ENCODE measurements at places on chromosomes 5 and 9. TPM values are rescaled to one million over a fixed set of nuclear protein-coding genes. Genes with fewer than 3 reads are reported as not detected.

MARVELD2 gene
- 0.07 TPM for total RNA-seq

DNA sequence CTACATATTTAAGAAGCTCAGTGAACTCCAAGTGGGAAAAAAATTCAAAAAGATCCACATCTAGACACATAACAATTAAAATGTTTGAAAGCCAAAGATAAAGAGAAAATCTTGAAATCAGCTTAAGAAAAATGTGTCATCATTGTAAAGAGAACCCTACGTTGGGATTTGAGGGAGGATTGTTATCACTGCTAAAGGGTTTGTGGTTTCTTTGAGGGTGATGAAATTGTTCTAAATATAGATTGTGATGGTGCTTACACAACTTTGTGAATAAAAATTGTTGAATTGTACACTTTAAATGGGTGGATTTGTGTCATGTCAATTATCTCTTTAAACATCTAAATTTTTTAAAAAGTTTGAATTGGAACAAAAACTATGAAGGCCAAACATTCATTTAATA lies 92.2 kb upstream of the ADAMTS19 start:
- H3K27ac ChIP-seq, result no peak overlapping the region
- no peaks in the 10 kb centered on the region for H3K36me3 ChIP-seq
- H3K4me1 ChIP-seq, result no peaks in the 10 kb centered on the region
- no peaks in the 10 kb centered on the region for H3K27me3 ChIP-seq

GRCh38 chr9:129319076-129319937 lies 141.2 kb upstream of the IER5L start:
- peaks cover 1% of the 10 kb centered on the region for H3K27me3 ChIP-seq
- H3K4me3 ChIP-seq, result no peak overlapping the region
- H3K27ac ChIP-seq, result no peak overlapping the region
- H3K36me3 ChIP-seq, result no peaks in the 10 kb centered on the region
- peak; percentile 5 for DNase-seq
- peaks cover 12% of the 10 kb centered on the region for H3K4me1 ChIP-seq

MOB3B gene
- 0.62 TPM for total RNA-seq

STPG3 gene
- total RNA-seq, result not detected

GRCh38 chr9:117665601-117666385 lies 38.4 kb upstream of the TLR4 start:
- no peaks in the 10 kb centered on the region for H3K36me3 ChIP-seq
- no peaks in the 10 kb centered on the region for H3K27me3 ChIP-seq
- no peaks in the 10 kb centered on the region for H3K4me1 ChIP-seq
- H3K27ac ChIP-seq, result no peak overlapping the region
- no peak for DNase-seq

CRAT gene
- 20.4 TPM for total RNA-seq

DNA sequence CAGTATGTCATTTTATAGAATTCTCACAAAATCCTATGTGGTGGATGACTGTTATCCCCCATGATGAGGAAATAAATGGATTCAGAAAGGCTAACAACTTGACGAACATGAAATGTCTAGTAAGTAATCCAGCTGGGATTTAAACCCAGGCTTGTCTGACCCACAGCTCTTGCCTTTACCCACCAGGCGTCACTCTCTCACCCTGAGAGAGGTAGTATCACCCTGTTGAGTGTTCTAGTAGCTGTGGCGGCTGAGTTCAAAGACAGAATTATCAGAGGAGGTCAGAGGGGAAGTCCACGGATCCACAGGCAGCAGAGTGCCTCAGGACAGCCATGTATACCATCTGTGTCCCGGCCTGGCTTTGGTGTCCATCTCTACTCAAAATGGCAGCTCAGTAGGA lies 113.8 kb downstream of the ZNF462 start:
- no peaks in the 10 kb centered on the region for H3K4me1 ChIP-seq
- DNase-seq, result no peak
- H3K27ac ChIP-seq, result no peak overlapping the region
- no peaks in the 10 kb centered on the region for H3K36me3 ChIP-seq
- H3K27me3 ChIP-seq, result no peaks in the 10 kb centered on the region

GRCh38 chr9:78292026-78292425 lies 4.9 kb upstream of the PSAT1 start:
- H3K4me3 ChIP-seq, result no peak overlapping the region
- no peak for DNase-seq
- no peak overlapping the region for H3K27ac ChIP-seq
- H3K4me1 ChIP-seq, result peaks cover 32% of the 10 kb centered on the region

IL31RA gene
- not detected for total RNA-seq

DNA sequence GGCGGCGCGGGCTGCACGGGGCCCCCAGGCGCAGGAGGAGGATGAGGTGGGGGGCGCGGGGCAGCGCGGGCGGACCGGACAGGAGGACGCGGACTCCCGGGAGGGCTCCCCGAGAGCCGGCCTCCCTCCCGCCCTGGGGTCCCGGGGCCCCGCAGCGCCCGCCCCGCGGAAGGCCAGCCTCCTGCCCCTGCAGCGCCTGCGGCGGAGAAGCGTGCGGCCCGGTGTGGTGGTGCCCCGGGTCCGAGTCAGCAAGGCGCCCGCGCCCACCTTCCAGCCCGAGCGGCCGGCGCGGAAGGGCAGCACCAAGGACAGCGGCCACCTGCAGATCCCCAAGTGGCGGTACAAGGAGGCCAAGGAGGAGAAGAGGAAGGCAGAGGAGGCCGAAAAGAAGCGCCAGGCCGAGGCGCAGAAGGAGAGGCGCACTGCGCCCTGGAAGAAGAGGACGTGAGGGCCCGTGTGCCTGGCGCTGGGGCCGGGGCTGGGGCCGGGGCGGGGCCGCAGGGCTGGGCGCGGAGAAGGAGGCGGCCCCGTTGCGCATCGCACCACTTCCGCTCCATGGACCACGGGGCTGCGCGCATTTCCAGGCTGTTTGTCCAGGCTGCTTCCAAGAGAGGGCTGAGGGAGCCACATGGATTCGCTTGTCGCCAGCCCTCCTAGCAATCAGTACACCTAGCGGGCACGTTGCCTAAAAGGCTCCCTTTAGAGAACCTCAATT lies 86.0 kb downstream of the ANKRD33B start:
- H3K27ac ChIP-seq, result no peak overlapping the region

GRCh38 chr9:120490888-120491595 lies 88.9 kb downstream of the CDK5RAP2 start:
- peaks cover 11% of the 10 kb centered on the region for H3K4me1 ChIP-seq
- peaks cover 48% of the 10 kb centered on the region for H3K36me3 ChIP-seq
- no peaks in the 10 kb centered on the region for H3K27me3 ChIP-seq
- H3K27ac ChIP-seq, result peak overlapping the region; percentile 63

ADAMTS2 gene
- not detected for total RNA-seq

- DNase-seq, result no peak
- H3K4me1 ChIP-seq, result no peaks in the 10 kb centered on the region
Measured at GRCh38 chr5:150642567-150642927, 2.1 kb downstream of the SYNPO start.

ZNF354C gene
- 7.3 TPM for total RNA-seq

TAS2R1 gene
- total RNA-seq, result not detected

SCGB3A1 gene
- not detected for total RNA-seq

DNA sequence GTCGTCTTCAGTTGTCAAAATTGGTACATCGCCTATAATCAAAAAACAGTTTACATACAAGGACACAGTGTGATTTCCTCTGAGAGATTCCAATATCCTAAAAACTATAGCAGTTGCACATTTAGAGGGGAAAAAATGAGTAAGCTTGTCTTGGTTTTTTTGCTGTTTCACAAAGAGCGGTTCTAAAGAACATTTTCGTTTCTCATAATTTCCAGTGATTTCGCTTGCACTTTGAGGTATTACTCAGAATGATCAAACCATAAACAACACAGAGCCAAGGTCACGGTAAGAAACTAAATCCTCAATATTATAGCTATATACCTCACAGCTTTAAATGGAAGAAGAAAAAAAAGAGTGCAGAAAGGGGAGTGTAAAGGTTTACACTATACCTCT lies 861 bp downstream of the MTX3 start:
- H3K4me1 ChIP-seq, result peaks cover 47% of the 10 kb centered on the region
- H3K4me3 ChIP-seq, result peak overlapping the region; percentile 80
- H3K27ac ChIP-seq, result peak overlapping the region; percentile 91
- no peaks in the 10 kb centered on the region for H3K27me3 ChIP-seq
- peaks cover 35% of the 10 kb centered on the region for H3K36me3 ChIP-seq

GRCh38 chr5:143932584-143932983 lies 120.6 kb downstream of the HMHB1 start:
- peaks cover 10% of the 10 kb centered on the region for H3K27me3 ChIP-seq
- no peak for DNase-seq
- no peak overlapping the region for H3K4me3 ChIP-seq
- peaks cover 2% of the 10 kb centered on the region for H3K4me1 ChIP-seq
- peaks cover 2% of the 10 kb centered on the region for H3K36me3 ChIP-seq

PDLIM4 gene
- not detected for total RNA-seq

GRCh38 chr9:84677080-84677479 lies 7.6 kb downstream of the NTRK2 start:
- DNase-seq, result no peak
- no peaks in the 10 kb centered on the region for H3K4me1 ChIP-seq

LRRC19 gene
- not detected for total RNA-seq

DNA sequence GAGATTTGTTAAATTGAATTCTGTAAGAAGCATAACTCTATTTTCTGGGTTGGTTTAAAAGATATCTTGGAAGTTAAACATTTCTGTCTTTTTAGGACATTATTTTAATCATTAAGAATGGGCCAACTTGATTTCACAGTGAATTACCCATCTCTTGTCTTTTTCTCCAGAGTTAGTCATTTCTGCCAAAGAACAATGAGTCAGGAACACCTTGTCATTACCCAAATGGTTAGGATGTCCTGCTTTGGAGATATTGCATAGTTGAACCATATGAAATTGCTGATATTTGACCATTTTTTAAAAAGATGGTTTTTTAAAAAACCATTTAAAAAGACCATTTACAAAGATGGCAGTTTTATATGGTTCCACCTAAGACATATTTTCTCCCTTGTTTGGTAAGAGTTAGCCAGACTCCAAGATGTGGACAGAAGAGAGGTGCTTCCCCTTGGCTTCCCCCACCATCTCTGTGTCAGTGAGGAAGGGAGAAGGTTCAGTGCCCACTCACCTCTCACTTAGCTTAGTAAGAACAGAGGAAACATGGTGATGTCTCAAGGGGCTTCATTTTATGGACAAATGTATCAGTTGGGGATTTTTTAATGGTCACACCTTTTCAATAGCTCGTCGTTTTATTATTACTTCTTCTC lies 103.0 kb downstream of the PCSK1 start:
- no peaks in the 10 kb centered on the region for H3K4me1 ChIP-seq
- H3K4me3 ChIP-seq, result no peak overlapping the region
- H3K36me3 ChIP-seq, result no peaks in the 10 kb centered on the region
- peaks cover 24% of the 10 kb centered on the region for H3K27me3 ChIP-seq
- no peak for DNase-seq

- H3K4me3 ChIP-seq, result no peak overlapping the region
- no peaks in the 10 kb centered on the region for H3K36me3 ChIP-seq
- no peaks in the 10 kb centered on the region for H3K4me1 ChIP-seq
- no peak overlapping the region for H3K27ac ChIP-seq
- peaks cover 5% of the 10 kb centered on the region for H3K27me3 ChIP-seq
Measured at GRCh38 chr5:1185629-1186350, 15.6 kb upstream of the SLC6A19 start.

- H3K27ac ChIP-seq, result no peak overlapping the region
- H3K27me3 ChIP-seq, result peaks cover 71% of the 10 kb centered on the region
- no peaks in the 10 kb centered on the region for H3K36me3 ChIP-seq
- H3K4me1 ChIP-seq, result no peaks in the 10 kb centered on the region
- H3K4me3 ChIP-seq, result no peak overlapping the region
Measured at GRCh38 chr5:138676556-138677193, 76.5 kb upstream of the CTNNA1 start.

DNA sequence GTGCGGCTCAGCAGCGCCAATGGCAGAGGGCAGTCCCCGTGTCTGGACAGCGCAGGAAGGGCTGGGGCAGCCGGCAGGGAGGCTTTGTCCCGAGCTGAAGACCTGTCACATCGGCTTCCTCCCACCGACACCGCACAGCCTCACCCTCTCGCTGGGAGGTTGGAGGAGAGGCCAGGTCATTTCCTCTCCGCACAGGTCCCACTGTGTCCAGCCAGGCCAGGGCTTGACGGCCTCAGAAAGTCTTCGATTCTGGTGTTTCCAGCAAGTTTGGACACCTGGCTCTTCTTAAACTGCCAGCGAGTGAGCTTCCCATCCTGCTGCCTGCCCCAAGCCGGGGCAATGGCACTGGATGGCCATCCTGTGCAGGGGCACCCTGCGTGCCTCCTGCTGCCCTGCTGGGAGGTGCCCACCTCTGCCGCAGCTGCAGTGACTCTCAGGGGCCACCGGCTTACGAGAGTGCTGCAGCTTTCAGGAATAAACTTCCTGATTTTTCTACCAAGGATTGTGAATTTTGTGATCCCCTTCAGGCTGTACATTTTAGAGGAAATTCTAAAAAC lies 33.9 kb downstream of the AHRR start:
- DNase-seq, result no peak
- H3K27me3 ChIP-seq, result no peaks in the 10 kb centered on the region
- H3K36me3 ChIP-seq, result peaks cover 29% of the 10 kb centered on the region

GRCh38 chr9:80407220-80407619 lies 835.5 kb downstream of the TLE4 start:
- H3K36me3 ChIP-seq, result no peaks in the 10 kb centered on the region
- H3K4me3 ChIP-seq, result no peak overlapping the region
- DNase-seq, result no peak
- no peaks in the 10 kb centered on the region for H3K27me3 ChIP-seq

FAM151B gene
- 0.15 TPM for total RNA-seq

DNA sequence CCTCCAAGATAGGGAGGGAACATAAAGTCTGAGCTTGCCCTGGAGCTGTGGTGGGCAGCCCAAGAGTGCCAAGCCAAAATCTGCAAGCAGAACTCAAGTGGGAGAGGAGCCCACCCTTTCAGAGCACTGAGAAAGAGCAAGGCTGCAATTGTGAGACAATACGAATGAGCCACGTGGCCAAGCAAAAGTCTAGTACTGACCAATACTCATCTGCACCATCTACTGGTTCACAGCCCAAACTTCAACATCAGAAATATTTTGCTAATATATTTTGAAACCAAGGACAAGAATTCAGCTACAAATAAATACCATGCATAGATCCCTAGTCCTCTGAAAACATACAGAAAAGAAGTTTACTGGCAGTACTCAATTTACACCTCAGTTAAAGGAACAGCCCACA lies 696.2 kb upstream of the COX7C start:
- H3K4me3 ChIP-seq, result no peak overlapping the region
- no peaks in the 10 kb centered on the region for H3K36me3 ChIP-seq
- no peak overlapping the region for H3K27ac ChIP-seq
- no peaks in the 10 kb centered on the region for H3K27me3 ChIP-seq

PCDHGA12 gene
- total RNA-seq, result not detected

GFRA3 gene
- 0.21 TPM for total RNA-seq

PRELID1 gene
- total RNA-seq, result 152 TPM

DNA sequence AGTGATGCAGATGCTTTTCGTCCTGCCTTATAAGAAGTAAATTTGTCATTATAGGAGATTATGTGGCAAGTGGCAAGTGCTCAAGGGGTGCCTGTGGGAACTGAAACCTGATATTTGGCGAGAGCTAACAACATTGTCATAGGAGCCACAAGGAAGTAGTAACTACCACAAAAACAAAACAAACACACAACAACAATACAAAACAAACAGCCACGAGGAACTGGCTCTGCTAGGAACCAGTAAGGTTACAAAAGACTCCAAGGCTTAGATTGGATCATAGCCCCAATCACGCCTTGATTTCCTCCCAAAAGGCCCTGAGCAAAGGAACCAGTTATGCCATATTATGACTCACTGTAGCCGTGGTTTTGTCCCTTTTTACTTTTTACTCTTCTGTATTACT lies 1045.2 kb downstream of the CDH12 start:
- H3K27me3 ChIP-seq, result no peaks in the 10 kb centered on the region
- no peak overlapping the region for H3K4me3 ChIP-seq
- no peak for DNase-seq
- H3K4me1 ChIP-seq, result no peaks in the 10 kb centered on the region
